ENCODE measurements at places on chromosomes 4 and X.
A peak's percentile ranks its signal among the peaks of the same experiment; 100 is the strongest.

GRCh38 chr4:154367659-154368058 lies 123.9 kb downstream of the DCHS2 start:
- no peak for DNase-seq

DNA sequence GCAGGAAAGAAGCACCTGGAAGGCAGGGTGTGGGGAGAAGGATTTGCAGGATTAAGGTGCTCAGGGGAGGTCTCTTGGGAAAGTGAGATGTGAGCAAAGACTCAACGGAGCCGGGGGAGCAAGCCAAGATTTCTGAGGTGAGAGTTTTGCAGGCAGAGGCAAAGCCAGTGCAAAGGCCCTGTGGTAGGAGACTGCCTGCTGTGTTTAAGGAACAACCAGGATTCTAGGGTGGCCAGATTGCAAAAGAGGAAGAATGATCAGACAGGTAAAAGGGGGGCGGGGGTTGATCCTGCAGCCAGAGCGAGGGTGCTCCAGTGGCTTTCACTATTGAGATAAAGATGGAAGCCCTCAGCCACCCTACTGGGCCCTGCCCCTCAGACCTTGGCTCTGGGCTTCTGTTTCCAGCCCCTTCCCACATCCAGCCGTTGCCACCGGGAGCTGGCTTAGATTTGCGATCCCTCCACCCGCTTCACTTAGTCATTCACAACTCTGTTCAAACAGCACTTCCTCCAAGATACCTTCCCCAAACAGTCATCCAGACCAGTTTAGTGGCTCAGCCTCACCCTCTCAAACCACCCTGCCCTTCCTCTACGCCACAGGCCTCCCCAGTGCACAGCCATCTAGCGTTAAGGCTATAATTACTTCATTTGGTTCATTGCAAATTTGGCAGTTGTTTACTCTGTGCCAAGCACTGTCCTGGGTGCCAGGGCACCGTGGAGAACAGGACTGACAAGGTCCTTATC lies 23.3 kb upstream of the BCOR start:
- DNase-seq, result no peak

DNA sequence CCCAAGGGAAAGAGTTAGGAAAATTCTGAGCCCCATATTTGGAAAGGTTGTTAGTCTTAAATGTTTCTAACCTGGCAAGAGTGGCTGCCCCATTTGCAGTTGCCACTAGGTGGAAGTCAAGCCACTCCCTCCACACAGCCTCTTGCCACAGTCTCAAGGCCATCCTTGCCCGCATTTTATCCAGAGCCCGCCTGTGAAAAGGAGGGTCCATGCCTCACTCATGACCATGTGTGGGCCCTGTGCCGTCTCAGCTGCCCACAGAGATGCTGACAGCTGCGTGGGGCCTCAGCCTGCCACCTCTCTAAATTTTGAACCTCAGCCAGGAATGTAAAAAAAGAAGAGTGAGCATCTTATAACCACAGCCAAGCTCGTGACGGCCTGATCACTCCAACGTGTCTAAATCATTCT lies 201.5 kb upstream of the FAM241A start:
- DNase-seq, result no peak

DNA sequence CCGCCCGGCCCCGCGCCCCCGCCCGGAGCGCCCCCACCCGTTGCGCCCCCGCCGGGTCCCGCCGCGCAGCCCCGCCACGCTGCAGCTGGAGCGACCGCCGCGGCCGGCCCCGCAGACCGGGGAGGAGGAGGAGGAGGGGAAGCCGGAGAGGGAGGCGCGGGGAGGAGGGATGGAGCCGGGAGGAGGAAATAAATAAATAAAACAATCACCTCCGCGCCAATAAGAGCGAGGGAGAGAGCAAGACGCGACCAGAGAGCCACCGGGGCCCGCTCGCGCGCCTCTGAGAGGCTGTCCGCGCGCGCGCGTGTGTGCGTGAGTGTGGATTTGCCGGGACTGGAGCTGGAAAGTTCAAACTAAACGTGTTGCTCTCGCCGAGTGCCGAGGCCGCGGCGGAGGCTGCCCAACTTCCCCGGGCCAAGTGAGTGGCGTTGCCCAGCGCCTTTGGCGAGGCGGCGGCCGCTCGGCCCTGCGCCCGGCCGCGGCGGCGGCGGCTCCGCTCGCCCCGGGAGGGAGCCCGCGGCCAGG lies 2184.4 kb upstream of the TENM3 start:
- no peak for DNase-seq

GRCh38 chr4:57607566-57608180 lies 497.5 kb upstream of the IGFBP7 start:
- DNase-seq, result no peak

- DNase-seq, result no peak
These were observed 127.6 kb upstream of the INTU start for GRCh38 chr4:127505203-127505602.

DNA sequence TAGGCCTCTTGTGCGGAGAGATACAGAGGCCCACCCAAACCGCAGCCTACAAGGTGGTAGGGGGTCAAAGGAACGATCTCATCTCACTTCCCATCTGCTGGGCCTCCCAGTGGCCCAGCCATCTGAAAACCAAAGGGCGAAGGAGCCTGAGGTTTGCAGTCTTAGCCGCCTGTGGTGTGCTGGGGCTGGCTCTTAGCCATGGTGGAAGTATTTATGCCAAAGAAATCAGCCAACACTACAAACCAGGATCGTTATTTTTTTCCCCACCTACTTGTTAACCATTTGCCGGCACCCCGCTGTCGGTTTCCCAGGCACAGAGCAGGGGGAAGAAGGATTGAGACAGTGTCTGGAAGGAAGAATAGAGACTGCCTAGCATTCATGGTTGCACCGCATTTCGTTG lies 30.9 kb upstream of the CDKL5 start:
- no peak for DNase-seq

GRCh38 chr4:30001628-30002027 lies 718.5 kb upstream of the PCDH7 start:
- DNase-seq, result no peak

GRCh38 chr4:7938609-7939376 lies 868 bp downstream of the AFAP1 start:
- DNase-seq, result no peak

DNA sequence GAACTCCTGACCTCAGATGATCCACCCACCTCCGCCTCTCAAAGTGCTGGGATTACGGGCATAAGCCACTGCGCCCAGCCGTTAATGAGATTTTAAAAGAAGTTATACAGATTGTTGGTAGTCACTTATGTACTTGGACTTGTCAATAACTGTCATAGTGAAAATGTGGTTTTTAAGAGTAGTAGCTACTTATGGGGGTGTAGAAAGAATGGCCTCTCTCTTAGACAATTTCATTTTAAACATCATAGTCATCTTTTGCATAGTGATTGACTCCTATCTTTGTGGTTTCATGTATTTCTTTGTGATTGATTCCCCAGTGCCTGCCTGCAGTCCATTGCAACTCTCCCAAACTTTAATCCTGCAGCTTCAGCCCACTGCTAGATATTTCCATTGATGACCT lies 17.4 kb downstream of the FAM199X start:
- DNase-seq, result no peak

DNA sequence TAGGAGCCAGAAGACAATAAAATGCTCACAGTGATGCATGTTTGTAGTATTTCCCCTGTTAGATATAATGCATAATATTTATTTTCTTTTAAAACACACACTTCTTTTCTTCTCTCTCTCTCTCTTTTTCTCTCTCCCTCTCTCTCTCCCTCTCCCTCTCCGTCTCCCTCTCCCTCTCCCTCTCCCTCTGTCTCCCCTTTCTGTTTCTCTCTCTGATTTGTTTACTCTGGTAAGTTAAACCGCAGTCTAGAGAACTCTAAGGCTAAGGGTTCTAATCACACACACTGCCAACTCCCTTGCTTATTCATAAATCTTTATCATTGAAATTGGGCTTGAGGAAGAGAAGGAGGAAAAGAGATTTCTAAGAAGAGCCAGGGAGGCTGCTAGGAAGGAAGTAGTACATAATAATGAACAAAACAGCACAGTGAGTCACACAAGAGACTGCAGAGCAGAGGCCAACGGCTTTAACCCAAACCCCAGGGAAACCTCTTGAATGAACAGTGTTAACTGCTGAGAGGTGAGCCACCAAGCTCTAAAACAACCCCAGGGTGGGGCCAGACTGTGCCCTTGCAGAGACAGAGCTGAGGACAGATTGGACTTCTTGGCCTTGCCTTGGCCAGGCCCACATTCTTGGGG lies 9.1 kb upstream of the PHOX2B start:
- DNase-seq, result no peak

DNA sequence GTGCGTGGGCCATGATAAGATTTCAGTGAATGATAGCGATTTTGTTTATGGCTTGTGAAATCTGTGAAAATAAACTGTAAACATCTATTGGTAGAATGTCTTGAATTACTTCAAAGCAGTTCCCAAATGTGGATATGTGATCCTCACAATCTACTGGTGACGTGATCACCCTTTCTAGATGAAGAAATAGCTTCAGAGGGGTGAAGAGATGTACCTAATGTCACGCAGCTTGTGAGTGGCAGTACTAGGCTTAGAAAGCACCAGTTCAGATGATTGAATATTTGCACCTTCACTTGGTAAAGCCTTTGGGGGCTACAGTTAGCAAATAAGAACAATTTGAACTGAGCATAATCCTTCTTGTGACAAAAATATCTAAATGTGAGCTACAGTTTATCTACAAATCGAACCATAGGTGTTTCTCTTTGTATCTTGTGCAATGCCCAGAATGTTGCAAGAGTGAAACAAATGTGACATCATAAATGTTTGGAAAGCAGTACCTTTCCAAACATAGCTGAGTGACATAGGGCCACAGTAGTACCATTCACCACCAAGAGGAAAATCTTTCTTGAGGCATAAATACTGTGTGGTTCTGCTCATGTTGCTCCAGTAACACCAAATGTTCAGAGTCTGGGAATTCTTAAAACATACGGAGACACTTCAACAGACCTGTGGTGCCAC lies 14.2 kb downstream of the PAK3 start:
- DNase-seq, result no peak

GRCh38 chrX:102113367-102113766 lies 12.1 kb upstream of the TCEAL2 start:
- no peak for DNase-seq

DNA sequence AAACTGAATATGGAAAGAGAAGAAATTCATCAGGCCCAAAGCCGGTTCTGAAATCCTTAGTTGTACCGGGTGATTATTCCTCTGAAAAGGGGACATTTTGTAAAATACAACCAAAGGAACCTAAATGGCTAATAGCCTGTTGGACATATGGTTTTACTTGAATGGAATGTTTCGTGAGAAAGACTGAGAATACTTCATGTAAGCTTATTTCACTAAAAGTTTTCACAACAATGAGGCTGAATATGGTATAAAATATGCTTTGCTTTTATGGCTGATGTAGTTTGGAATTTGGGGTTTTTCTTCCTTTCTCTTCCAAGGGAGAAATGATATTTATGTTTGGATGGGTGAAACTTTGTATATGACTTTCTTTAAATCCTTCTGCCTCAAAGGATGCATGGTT lies 2.7 kb downstream of the GRIA3 start:
- no peak for DNase-seq

GRCh38 chr4:37964734-37965457 lies 4.7 kb downstream of the PTTG2 start:
- no peak for DNase-seq

GRCh38 chr4:121690001-121690400 lies 6.8 kb downstream of the ANXA5 start:
- no peak for DNase-seq

DNA sequence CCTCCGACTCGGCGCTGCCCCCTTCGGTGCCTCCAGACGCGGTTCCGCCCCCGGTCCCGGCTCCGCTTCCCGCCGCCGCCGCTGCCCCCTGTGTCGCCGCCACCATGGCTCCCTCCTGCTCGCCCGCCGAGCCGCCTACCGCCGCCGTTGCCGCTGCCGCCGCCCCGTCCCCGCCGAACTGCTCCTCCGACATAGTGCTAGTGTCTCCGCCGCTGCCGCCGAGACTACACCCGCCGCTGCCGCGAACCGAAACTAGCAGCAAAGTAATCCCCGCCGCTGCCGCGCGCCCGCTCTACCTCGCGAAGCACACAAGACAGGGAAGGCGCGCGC lies 340 bp downstream of the HNRNPD start:
- DNase-seq, result no peak

- DNase-seq, result peak; percentile 10
These were observed 15.9 kb downstream of the PCGF3 start for GRCh38 chr4:721261-722168.

DNA sequence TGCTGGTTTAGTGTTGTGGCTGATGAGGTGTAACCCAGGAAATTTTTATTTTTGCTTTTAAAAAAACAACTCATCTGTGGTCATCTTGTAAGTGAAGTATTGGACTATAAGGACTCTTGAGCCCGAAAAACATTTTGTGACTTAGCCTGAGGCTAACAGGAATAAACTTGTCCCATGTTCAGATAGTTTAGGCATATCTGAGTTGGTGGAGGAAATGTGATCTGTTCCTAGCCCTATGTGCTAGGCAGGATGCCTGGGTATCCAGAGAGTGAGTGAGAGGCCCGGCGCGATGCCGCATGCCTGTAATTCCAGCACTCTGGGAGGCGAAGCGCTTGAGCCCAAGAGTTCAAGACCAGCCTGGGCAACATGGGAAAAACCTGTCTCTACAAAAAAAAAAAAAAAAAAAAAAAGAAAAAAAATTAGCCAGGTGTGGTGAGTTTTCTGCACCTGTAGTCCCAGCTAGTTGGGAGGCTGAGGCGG lies 3.7 kb downstream of the SMS start:
- DNase-seq, result no peak

DNA sequence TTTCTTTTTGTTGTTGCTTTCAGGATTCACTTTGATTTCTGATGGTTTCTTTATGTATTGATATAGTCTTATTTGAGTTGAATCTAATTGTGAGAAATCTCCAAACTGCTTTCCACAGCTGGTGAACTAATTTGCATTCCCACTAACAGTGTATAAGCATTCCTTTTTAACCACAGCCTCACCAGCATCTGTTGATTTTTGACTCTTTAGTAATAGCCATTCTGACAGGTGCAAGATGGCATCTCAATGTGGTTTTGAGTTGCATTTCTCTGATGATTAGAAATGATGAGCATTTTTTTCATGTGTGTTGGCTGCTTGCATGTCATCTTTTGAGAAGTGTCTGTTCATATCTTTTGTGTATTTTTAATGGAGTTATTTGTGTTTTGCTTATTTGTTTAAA lies 1023.1 kb downstream of the SH3BGRL start:
- DNase-seq, result no peak

- DNase-seq, result no peak
These were observed 50.4 kb downstream of the USP11 start for GRCh38 chrX:47283015-47283771.

- DNase-seq, result no peak
These were observed 37.2 kb upstream of the GPR78 start for GRCh38 chr4:8542776-8543525.

GRCh38 chr4:185248393-185249039 lies 39.1 kb downstream of the SNX25 start:
- DNase-seq, result no peak

GRCh38 chrX:13540602-13541001 lies 28.8 kb upstream of the EGFL6 start:
- DNase-seq, result no peak
